ENCODE measurements at places on chromosomes 3 and 15.

DNA sequence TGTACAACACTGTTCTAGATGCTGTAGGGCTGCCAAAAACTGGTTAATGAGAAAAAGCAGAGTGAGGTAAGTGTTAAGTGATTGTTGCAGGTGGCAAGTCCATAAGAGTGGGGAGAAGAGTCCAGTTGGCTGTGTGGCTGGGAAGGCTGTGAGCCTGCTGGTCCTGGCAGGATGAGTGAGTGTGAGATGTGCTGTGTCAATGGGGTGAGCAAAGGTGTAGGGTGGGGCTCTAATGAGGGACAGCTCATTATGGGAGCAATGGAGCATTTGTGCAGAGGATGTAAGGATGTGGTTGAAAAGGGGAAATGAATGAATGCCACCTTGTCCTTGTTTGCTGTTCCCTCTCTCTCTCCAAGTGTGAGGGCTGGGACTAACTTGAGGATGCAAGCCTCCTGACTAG is 145.3 kb upstream of the ROPN1 start:
- no peak for DNase-seq

GRCh38 chr15:31083370-31083780 is 18.1 kb downstream of the TRPM1 start:
- no peak for DNase-seq

DNA sequence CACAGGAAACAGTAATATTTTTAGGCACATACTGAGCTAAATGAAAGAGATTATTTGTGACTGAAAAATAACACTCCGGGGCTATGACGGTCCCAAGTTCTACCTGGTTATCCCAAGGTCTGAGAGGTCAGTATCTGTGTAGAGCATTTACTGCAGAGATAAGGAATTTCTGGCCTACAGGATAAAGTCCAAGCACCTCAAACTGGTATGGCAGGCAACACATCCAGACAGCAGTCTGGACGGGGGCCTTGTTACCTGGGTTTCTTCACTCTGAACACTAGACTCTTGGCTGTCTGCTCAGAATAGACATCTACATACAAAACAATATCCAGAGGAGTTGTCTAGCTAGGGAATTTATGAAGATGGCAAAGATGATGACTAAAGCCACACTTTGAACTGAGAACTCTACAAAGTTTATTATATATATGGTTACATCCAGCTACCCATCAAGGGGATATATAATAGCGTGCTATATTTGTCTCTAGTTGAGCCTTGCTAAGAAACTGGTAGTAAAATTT is 42.0 kb upstream of the CLRN1 start:
- DNase-seq, result no peak

GRCh38 chr3:194084284-194084683 is 51.7 kb upstream of the HES1 start:
- no peak for DNase-seq

DNA sequence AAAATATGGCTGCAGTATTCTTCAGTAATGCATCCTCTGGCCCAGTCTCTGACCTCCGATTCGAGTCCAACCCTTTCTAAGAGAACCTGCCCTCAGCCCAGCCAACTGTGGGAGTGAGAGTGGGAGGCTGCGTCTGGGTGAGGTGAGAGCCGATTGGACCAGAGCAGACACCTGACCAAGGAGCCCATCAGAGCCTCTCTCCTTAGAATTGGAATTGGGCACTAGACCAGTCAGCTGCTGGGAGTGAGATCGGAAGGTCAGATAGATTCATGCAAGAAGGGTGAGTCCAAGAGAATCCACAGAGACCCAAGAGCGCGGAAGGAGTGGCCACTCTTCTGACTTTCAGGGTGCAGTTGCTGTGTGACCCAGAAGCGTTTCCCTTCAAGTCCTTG is 10.2 kb downstream of the RASL12 start:
- DNase-seq, result no peak

GRCh38 chr15:43931119-43931518 is 104.3 kb downstream of the WDR76 start:
- no peak for DNase-seq

GRCh38 chr15:93203036-93203435 is 114.0 kb upstream of the RGMA start:
- DNase-seq, result no peak

DNA sequence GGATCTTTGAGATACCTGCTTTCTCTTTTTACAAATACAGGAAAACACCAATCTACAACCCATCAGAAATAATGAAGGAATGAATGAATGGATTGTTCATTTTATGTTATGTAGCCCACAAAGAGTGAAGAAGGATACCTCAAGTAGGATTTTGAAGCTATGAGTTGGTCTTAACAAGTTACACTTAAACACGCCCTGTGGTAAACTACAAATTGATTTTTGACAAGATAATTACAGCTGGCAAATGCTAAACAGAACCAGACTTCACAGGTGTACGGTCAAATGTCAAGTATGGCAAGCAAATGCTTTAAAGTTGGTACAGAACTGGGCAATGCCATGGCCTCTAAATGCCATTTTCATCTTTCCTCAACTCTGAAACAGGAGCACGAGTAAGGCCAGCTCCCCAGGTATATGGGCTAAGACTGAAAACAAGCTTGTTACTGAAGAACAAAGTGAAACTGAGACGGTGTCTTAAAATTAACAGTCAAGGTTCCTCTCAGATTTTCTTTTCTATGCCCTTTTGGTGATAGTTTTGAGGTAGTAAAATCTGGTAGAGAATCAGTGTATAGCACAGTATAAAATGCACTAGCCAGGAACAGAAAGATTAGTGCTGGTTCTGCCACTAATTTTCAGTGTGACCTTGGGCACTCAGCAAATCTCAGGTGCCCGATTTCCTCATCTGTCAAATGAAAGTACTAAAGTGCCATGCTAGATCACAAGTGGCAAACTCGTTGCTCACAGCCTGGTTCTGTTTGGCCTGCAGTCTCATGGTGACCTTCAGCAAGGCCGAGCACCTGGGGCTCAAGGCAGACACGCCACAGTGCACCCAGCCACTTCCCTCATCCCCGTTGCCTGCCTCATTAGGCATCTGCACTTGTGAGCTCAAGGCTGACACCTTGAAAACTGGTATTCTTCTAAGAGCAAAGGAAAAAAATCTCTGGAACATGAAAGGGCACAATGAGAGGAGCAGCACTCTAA is 9.5 kb downstream of the RUVBL1 start:
- no peak for DNase-seq

GRCh38 chr15:36877796-36878683 is 222.3 kb downstream of the MEIS2 start:
- DNase-seq, result no peak

DNA sequence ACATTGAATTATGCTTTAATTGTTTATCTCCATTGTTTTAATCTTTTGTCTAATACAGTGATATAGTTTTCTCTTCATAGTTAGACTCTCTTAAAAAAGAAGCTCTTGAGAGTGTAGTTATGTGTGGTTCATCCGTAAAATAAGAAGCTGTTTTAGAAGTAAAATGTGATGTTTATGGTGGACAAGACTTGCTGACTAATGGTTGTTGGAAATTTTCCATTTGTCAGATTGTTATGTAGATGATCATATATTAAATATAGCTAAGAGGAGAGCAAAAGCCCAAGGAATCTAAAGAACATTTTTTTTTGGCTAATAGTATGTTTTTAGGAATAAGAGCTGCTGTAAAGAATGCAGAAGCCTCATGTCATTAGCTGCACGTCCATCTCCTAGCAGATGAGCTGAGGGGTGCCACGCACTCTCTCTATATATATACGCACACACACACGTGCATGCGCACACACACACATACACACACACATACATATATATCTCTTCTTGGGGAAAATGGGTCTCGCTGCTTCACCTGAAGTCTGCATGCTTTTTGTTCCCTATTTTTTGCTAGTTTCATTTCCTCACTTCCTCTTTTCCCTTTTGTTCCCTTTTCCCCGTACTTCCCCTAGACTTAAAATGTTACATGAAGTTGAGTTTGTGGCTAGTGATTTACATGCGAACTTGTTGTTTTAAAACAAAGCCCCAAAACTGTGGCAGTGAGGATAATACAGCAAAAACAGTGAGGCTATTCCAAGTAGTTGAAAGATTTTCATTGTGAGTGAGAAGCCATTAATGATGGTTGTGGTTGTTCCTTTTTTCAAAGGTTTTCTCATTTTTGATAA is 107.8 kb downstream of the MBNL1 start:
- DNase-seq, result no peak

DNA sequence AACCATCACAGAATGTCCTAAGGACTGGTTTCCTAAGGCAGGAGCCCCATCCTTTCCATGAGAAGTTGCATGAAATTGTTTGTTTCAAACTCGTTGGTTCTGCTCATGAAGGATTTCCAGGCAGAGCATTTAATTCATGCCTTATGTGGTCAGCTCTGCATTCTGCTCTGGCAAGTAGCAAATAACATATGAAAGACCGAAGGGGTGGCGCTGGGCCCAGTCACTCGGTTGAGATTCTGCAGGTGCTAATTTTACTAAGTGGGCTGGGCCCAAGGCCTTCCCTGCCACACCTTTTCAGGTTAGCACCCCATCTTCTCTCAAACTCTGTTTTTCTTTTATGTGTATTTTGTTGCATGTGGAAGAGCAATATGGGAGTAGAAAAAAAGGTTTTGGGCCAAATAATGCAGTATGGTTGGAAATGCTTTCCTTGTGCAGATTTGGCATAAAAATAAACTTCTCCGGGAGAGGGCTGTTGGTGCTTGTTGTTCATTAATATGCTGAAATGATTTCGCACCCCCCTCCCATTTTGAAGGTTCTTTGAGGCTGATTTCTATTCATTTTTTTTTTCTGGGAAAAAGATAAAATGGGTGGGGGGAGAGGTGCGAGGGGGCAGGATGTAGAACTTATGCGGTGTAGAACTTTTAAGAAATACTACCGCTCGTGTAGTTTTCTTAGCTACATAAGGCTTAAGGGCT is 182.9 kb upstream of the FEZF2 start:
- no peak for DNase-seq

GRCh38 chr15:77497110-77497737 is 76.5 kb downstream of the HMG20A start:
- DNase-seq, result no peak

- DNase-seq, result no peak
These were observed 629.0 kb upstream of the TGFBR2 start for GRCh38 chr3:29977360-29977759.

GRCh38 chr3:43288366-43288765 is 2.0 kb downstream of the SNRK start:
- no peak for DNase-seq

GRCh38 chr3:132034097-132034485 is 723 bp downstream of the CPNE4 start:
- no peak for DNase-seq

DNA sequence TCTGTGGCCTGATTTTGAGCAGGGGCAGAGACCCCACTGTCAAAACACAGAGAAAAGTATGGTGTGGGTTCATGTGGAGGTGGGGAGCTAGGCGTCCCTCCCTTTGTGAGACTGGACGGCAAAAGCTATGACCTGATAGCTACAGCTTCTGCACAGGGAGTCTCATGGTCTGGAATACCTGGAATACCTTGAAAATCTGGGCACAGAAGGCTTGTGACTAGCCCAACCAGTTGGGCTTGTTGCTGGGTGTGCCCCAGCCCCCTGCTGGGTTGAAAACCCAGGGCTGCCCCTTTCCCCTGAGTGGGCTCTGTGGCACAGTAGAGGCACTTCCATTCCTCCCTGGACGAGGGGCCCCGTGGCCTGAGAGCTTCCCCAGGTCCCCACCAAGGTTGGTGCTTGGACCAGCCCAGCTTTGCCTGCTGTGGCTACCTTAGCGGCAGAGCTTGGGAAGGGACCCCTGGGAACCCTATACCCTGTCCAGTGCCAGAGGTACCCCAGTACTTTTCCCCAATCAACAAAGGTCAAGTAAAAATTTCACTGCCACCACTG is 37.3 kb downstream of the SLC2A2 start:
- DNase-seq, result no peak

DNA sequence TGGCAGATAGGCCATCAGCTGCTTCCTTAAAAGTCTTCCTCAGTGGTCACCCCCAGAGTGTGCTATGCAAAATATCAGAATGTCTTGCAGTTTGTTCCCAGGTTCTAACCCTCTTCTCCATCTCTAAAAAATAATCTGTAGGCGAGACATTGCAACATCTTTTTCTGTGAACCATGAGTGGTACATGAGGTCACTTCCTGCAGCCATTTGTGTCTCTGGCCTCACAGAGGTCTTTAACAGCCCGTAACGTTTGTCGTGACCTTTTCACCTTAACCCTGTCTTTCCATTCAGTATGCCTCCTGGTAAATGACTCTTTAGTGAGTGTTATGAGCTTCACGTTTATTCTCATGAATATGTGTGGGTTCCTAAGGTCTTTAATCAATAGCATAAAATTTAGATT is 145.4 kb downstream of the KLHL25 start:
- DNase-seq, result no peak

DNA sequence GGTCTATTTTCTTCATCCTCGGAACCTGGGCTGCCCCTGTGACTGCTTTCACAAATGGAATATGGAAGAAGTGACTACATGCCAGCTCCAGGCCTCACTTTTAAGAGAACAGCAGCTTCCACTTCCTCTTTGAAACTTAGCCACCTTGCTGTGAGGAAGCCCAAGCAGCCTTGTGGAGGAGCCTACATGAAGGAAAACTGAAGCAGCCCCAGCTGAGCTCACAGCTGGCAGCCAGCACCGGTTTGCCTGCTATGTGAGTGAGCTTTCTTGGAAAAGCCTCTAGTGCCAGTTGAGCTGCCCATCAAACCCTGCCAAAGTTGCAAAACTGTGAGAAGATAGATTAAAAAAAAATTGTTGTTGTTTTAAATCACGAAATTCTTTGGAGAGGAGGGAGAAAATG is 498.0 kb upstream of the PROK2 start:
- no peak for DNase-seq

GRCh38 chr3:100981164-100981911 is 11.9 kb downstream of the ABI3BP start:
- no peak for DNase-seq

GRCh38 chr15:66707310-66708082 is 5.5 kb downstream of the SMAD6 start:
- no peak for DNase-seq

DNA sequence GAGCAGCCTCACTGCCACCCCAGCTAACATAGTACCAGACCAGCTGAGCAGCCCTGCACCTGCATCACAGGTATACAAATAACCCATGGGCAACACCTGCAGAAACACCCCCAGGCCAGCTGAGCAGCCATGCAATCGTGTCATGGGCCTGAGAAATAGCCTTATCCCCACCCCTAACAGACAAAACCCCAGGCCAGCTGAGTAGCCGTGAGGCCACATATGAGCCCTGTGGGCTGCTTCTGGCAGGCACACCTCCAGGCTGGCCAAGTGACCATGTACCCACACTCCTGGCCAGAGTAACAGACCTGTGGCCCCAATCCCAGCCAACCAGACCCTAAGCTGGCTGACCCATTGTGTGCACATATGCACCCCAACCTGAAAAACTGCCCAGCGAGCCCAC is 138.6 kb downstream of the DMXL2 start:
- no peak for DNase-seq

- DNase-seq, result no peak
These were observed 21.3 kb upstream of the HCN4 start for GRCh38 chr15:73389971-73390544.

GRCh38 chr3:122671553-122671952 is 9.1 kb upstream of the PARP14 start:
- no peak for DNase-seq

GRCh38 chr3:182914341-182914740 is 66.0 kb downstream of the DCUN1D1 start:
- no peak for DNase-seq

- no peak for DNase-seq
These were observed 40.1 kb upstream of the DCLK3 start for GRCh38 chr3:36804295-36805055.

All from foreskin keratinocyte (primary cell).